ENCODE measurements at places on chromosomes 5 and 9. TPM values are rescaled to one million over a fixed set of nuclear protein-coding genes. Genes with fewer than 3 reads are reported as not detected.

The BAAT gene
- 0.13 TPM for total RNA-seq

The MSX2 gene
- 0.16 TPM for total RNA-seq

The DIPK1B gene
- total RNA-seq: 18.1 TPM

The PGM5 gene
- not detected for total RNA-seq

The FANCG gene
- total RNA-seq: 13.7 TPM

The FOXE1 gene
- total RNA-seq: 0.38 TPM

The LECT2 gene
- not detected for total RNA-seq

The TTC23L gene
- 0.13 TPM for total RNA-seq

The CDKN2B-AS1 gene
- 0.63 TPM for total RNA-seq

The ARL15 gene
- total RNA-seq: 17.2 TPM

The LAMC3 gene
- 1.1 TPM for total RNA-seq

The ROR2 gene
- 0.98 TPM for total RNA-seq

The EPB41L4B gene
- total RNA-seq: 0.76 TPM

The SOX30 gene
- 0.33 TPM for total RNA-seq

The LCN9 gene
- total RNA-seq: not detected

The GFI1B gene
- not detected for total RNA-seq

All from mesangial cell (primary cell).